Fibroblast of skin of left biceps (primary cell): ENCODE measurements at places on chromosomes 16 and 17.

DNA sequence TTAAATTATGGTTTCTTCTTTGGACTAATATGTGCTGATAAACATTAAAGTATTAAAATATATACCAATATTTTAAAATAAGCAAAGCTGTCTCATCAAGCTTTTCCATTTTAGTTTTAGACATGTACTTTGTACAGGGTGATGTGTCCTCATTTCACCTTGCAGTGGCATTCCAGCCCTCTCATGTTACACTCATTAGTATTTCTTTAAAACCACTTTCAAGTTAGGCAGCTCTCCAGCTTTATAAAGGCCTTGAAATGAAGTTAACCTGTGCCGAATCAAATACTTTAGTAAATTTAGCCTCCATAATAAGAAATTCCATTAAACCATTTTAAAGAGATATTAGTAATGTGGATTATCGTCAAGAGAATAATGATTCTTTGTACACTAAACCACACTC, 107.6 kb upstream of the HLF start:
- peak; percentile 15 for DNase-seq

DNA sequence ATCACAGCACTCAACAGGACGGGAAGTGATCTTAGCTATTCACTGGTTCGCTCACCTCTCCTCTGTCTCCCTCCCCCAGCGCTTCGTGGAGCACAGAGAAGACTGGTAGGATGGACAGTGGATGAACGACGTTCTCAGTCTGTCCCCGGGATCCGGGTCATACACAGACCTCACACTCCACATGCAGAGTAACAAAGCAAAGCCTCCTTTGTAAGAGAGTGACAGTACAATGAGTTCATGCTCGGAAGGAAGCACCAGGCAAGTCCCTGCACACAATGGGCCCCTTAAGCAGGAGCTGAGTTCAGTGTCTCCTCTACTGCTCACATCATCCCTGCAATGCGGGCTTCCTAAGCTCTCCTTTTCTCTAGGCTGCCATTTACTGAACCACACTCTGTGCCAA, 356.9 kb downstream of the C16orf95 start:
- DNase-seq: no peak

DNA sequence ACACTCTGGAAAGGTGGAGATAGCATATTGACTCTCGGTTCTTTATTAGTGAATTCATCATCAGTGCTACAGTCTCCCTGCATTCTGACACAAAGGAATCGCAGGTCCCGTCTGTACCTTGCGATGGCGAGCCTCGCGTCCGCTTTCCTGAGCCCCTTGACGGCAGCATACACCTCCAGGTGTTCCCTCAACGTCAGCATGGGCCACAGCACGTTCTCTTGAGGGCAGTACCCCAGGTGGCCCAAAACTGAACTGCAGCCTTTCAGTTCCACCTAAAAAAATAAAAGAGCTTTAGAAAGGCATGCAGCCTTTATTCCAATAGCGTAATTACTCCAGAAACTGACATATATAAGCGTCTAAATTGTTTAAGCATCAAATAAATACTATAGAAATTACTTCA, 24.2 kb upstream of the ABCA9 start:
- no peak for DNase-seq

DNA sequence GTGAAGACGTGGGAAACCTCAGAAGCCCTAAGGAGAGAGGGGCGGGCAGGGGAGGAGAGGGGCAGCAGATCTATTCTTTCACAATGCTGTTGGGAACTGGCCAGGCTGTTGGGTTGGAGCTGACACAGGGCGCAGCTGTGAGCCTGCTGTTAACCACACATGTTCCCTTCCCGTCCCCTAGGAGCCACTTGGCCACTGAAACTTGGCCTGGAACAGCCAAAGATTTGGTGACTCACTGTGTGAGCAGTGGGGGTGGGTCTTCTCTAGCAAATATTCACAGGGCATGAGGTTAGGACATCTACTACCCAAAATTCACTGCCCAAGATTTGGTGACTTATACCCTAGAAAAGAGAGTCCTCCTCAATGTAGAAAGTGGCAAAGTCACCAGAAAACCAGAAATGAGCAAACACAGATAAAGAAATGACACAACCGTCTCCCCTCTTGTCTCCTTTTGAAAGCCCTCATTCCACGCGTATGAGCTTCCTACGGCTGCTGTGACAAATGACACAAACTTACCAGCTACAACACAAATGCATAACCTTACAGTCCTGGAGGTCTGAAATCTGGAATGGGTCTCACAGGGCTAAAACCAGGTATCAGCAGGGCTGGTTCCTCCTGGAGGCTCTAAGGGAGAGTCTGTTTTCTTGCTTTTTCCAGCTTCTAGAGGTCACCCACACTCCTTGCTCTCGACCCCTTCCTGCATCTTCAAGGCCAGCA, 6.3 kb downstream of the TBC1D16 start:
- peak; percentile 54 for DNase-seq

- no peak for DNase-seq
Observed at GRCh38 chr16:48013491-48013901, 142.3 kb downstream of the ABCC12 start.

GRCh38 chr17:78434455-78435329, 56.2 kb downstream of the PGS1 start:
- no peak for DNase-seq

DNA sequence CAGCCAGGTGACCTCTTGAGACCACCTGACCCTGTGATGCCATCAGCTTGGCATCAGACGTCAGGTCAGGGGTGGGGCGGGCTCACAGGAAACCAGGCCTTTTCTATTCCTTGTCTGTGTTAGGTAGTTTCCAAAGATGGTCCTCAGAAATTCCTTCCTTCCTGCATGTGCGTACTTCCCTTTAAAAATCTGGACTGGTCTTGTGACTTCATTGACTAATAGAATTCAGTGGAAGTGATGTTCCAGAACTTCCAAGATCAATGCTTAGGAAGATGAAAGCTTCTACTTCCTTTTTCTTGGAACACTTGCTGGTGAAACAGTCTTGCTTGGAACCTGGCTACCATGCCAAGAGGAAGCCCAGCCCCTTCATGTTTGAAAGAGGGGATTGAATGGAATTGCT, 10.0 kb upstream of the N4BP1 start:
- no peak for DNase-seq

GRCh38 chr16:27426423-27427408, 24.7 kb downstream of the IL21R start:
- peak; percentile 42 for DNase-seq

GRCh38 chr16:23182206-23182678, 303 bp upstream of the SCNN1G start:
- no peak for DNase-seq

DNA sequence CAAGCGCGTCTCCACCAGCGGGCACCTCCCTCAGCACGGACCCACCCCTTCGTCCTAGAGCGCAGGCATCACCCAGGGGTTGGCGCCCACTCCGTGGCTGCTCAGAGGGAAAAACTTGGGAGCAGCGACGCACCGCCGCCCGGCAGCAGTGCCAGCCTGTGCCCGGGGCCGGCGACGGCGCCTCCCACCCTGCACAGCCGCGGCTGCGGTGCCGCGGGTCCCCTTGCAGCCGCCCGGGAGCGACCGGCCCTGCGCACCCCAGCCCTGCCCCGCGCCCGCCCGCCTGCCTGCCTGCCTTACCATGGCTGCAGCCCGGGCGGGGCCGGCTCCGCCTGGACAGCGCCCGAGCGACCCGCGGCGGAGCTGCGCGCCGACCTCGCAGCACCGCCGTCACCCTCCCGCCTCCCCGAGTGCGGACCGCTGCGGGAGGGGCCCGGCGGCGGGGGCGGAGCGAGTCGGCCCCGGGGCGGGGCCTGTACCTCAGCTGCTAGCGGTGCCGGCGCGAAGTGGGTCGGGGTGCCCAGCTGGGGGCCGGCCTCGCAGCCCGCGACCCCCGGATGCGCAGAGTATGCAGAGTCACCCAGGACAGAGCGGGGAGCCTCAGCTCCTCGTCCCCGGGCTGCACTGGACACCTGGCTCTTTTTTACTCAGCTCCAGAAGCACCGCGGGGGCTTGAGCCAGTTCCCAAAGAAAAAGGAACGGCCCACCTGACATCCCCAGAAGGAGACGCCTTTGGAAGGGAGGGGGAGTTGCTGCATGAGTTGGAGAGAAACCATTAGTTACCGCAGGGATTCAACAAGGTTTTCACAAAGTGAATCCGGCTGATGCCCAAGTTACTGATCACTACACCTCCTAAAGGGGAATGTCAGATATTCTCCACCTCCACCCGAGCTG, 17.5 kb upstream of the MTMR4 start:
- DNase-seq: no peak

DNA sequence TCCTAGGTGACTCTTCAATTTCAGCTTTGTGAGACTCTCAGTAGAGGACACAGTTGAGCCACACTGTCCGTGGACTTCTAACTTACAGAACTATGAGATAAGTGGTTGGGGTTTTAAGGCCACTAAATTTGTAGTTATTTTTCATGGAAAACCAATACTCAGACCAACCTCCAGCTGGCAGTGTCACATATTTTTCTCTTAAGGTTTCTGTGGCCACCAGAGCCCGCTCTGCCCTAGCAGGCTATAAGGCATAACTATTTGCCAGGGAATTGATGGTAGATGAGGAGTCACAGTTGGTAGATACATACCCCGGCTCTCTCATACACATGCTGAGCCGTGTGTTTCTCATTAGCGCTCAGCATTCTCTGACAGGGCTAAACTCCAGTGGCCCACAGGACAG, 336.8 kb upstream of the MON1B start:
- DNase-seq: no peak

- no peak for DNase-seq
Observed at GRCh38 chr17:79217473-79218135, 143.0 kb downstream of the ENGASE start.

- no peak for DNase-seq
Observed at GRCh38 chr17:17567631-17568030, 23.9 kb downstream of the PEMT start.

GRCh38 chr17:78240012-78240655, 8.7 kb downstream of the TMEM235 start:
- DNase-seq: no peak

DNA sequence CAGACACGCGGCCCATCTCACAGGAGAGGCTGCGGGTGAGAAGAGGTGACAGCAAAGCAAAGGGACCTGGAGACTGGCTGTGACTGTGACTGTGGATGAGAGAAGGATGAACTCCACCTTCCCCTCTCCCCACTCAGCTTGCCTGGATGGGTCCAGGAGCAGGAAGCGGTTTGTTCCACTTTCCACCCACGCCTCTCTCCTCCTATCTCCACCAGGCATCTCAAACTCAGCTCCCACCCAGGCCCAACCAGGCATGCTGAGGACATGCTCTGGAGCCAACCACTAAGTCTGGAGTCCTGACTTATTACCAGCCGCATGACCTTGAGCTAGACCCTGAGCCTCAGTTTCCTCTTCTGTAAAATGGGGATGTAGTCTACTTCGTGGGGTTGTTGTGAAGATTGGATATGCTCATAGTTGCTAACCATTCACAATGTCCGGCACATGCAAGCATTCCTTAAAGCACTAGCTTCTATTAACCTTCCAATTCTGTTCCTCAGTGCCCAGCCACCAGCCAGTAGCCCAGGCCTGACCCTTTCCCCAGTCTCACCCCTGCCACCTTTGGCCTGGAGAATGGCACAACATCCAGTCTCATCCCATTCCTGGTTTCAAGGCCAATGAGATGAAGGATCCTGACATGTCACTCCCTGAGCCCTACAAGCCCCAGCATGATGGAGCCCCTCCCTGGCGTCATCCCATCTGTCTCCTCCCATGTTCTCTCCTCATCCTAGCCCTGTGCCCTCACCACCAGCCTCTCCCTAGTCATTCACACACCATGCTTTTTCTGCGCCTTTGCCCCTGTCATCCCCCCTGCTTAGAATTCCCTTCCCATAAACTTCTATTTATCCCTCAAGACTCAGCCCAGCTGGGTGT, 2.3 kb downstream of the GAS2L2 start:
- DNase-seq: no peak

GRCh38 chr17:45218895-45219661, 2.6 kb upstream of the FMNL1 start:
- DNase-seq: peak; percentile 80

GRCh38 chr16:17555176-17555575, 84.4 kb upstream of the XYLT1 start:
- peak; percentile 84 for DNase-seq

GRCh38 chr17:81322271-81323082, 27.4 kb upstream of the SLC38A10 start:
- DNase-seq: no peak

DNA sequence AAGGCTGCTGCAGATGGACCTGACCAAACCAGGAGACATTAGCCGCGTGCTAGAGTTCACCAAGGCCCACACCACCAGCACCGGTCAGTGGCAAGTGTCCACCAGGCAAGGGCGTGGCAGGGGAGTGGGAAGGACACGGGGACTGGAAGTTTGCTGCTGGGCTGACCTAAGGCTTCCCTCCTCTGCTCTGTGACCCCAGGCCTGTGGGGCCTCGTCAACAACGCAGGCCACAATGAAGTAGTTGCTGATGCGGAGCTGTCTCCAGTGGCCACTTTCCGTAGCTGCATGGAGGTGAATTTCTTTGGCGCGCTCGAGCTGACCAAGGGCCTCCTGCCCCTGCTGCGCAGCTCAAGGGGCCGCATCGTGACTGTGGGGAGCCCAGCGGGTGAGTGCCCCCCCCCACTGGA, 4.8 kb downstream of the HSD11B2 start:
- no peak for DNase-seq

- no peak for DNase-seq
Observed at GRCh38 chr17:37146086-37147064, 197.6 kb downstream of the AATF start.

- peak; percentile 72 for DNase-seq
Observed at GRCh38 chr17:80826955-80827645, 164.5 kb upstream of the CHMP6 start.

GRCh38 chr16:67247192-67248072, at the start of gene FHOD1:
Gene FHOD1 (minus strand): TSS chr16:67247481. CDS start chr16:67247410, 71 bp downstream.
- peak; percentile 82 for DNase-seq
